NCI-H1694 (cell line): ENCODE measurements at places on chromosomes 7 and 10.

GRCh38 chr7:44796034-44796503 is 412 bp upstream of the PPIA start:
- DNase-seq: peak; percentile 66

DNA sequence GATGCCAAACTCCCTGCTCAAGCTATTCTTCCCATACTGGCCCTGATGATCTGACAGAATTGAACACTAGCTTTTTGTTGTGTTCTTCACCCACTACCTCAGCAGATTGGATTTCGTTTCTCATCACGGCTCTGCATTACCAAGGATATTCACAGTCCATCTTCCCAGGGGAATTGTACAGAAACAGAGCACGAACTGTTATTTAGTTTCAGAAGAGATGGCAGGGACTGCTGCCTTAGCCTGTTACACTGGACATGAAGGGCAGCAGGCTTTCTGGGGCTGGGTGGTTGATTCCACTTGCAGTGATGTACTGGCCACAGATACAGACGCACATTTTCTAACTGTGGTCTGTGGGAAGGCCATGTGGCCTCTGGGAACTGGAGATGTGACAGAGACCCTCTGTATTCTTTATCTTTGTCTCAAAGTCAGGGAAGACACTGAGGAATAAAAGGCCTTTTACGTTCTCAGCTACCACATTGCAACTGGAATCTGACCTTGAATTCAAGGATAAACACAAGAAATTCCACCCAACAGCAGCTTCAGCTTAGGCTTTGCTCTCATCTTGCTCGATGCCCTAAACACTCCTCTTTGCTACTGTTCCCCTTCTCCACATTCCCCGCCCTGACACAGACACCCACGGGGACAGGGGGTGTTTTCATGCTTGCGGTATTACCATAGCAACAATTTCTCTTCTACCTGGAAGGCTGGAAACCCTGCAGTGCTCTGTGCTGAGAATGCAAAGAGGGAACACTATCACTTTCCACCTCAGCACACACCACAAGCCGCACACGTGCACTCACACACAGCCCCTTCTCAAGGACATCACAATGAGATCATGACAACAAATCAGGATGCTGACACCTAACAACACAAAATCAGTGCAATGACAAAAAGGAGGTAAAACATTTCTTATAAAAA is 81.7 kb downstream of the RNF216 start:
- no peak for DNase-seq

- no peak for DNase-seq
Measured at GRCh38 chr10:66045859-66046258, 880.0 kb upstream of the LRRTM3 start.

GRCh38 chr10:97388152-97388551 is 13.0 kb downstream of the RRP12 start:
- DNase-seq: no peak

- peak; percentile 19 for DNase-seq
Measured at GRCh38 chr7:107661081-107661864, 645 bp downstream of the SLC26A4 start.

GRCh38 chr10:947051-947450 is 15.5 kb upstream of the LARP4B start:
- no peak for DNase-seq

GRCh38 chr10:29735628-29736365 is 101.0 kb upstream of the SVIL start:
- peak; percentile 22 for DNase-seq

DNA sequence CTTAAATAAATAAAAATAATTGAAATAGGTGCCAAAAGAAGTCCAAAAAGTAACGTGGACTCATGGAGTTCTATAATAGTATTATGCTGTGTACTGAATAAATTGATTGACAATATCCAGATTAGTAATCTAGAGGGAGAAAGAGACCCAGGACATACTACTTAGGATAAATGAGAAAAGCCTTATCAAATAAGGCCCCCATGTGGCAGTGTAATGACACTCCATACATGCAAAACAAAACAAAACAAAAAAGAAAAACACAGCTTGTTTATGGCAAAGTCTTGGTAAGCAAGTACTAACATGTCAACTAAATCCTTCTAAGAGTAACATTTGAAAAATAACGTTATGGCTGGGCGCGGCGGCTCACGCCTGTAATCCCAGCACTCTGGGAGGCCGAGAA is 3.6 kb upstream of the RUNDC3B start:
- no peak for DNase-seq

DNA sequence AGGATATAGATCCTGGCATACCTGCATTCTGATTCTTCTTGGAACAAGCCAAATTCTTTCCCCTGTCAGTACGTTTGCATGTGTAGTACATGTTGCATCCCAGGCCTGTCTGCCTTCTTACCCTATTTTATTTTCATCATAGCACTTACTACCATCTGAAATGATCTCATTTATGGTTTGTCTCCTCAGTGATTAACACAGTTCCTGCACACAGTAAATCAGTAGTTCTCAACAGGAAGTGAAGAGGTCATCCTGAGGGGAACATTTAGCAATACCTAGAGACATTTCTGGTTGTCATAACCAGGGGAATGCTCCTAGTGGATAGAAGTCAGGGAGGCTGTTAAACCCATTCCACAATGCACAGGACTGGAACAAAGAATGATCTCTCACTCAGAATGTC is 38.2 kb upstream of the SLC26A4 start:
- DNase-seq: no peak

- no peak for DNase-seq
Measured at GRCh38 chr7:140059273-140060242, 3.2 kb downstream of the PARP12 start.

DNA sequence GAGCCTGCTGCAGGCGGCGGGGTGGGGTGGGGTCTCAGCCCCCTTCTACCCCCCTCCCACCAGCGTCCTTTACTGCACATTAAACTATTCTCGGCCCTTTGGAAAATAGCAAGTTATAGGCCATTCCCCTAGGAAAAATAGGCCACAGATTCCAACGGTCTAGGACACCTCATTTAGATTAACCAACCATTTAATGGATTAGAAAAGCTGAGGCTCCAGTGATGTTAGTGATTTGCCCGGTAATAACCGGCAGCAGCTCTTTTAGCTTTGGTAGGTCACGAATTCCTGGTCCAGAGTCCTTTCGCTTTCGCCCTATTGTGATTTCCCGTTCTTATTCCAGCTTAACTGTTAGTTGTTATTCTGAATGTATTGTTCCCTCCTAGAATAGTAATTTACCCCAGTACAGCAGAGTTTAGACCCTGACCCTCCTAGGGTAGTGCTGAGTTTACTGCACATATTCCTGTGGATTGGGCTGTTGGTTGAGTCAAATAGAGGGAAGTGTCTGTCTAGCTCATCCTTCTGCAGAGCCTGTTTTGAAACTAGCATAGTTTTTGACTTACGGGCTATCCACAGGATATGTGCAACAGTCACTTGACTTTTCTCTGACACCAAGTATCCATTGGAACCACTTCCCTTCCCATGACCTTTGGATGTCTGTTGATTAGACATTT is 754 bp downstream of the GSTO1 start:
- no peak for DNase-seq

- DNase-seq: no peak
Measured at GRCh38 chr10:101450277-101451080, 96.5 kb downstream of the BTRC start.

GRCh38 chr7:99379043-99379577 is 4.6 kb downstream of the ARPC1B start:
- DNase-seq: no peak

DNA sequence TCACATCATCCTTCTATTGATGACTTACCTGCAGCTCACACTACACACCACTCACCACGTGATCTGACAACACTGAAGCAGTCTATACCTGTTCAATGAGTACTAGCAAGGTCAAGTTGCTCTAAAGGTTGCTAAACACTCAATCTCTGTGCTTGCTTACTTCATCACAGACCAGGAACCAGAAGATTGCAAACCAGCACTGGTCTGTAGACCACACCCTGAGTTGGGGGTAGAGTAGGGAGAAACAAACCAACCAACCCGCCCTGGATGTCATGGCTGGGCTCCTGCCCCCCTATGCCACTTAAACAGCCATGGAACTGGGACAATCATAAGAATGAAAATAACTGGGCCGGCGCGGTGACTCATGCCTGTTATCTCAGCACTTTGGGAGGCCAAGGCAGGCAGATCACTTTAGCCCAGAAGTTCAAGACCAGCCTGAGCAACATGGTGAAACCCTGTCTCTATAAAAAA is 19.6 kb downstream of the DLG5 start:
- no peak for DNase-seq

DNA sequence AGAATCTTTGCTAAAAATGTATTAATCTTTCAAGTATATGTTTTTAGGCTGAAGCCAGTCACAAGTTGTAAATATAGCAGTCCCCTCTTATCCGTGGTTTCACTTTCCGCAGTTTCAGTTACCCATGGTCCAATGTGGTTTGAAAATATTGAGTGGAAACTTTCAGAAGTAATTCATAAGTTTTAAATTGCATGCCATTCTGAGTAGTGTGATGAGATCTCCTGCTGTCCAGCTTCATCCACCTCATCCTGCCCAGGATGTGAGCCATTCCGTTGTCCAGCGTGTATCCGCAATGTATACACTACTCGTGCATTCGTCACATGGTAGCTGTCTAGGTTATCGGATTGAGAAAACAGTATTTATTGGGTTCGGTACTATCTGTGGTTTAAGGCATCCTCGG is 12.2 kb downstream of the PDCD4 start:
- DNase-seq: no peak

GRCh38 chr10:124740369-124741280 is 3.6 kb downstream of the FAM53B start:
- no peak for DNase-seq

GRCh38 chr7:124792002-124792401 is 26.4 kb upstream of the GPR37 start:
- no peak for DNase-seq

DNA sequence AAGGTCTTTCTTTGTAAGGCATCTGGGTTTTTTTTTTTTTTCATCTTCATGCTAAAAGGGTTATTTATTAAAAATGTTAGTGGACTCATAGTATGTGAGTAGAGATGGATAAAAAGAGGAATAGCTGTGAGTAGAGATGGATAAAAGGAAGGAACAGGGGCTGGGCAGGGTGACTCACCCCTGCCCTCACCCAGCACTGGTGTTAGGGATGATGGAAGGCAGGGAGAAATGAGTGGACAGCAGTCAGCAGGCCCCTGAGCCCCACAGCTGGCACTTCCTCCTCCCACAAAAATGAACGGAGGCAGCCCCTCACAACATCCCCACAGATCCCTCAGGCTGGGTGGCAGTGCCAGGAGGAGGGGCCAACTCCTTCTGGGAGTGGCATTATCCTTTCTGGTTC is 39.3 kb downstream of the ANTXRL start:
- no peak for DNase-seq

DNA sequence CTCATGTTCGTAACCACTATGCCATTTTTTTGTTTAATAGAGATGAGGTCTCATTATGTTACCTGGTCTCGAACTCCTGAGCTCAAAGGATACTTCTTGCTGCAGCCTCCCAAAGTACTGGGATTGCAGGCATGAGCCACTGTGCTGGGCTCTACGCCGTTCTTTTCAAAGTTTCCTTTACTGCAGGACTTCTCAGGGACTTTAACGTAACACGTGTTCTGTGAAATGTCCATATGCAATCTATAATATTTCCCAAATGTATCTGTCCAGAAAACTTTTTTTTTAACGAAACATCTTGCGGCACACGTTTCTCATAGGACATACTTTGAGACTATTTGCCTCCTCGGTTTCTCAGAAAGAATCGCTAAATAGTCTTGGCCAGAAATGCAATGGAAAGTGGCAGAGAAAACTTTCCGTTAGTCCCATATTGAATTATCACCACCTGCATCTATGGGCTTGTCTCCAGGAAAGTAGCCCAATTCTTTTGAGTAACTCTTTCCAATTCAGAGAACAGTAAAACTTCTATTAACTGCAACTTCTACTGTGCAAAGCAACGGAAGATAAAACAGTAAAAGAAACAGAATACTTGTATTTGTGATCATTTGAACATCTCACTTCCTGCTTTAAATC is 96.3 kb downstream of the ELMO1 start:
- DNase-seq: no peak

DNA sequence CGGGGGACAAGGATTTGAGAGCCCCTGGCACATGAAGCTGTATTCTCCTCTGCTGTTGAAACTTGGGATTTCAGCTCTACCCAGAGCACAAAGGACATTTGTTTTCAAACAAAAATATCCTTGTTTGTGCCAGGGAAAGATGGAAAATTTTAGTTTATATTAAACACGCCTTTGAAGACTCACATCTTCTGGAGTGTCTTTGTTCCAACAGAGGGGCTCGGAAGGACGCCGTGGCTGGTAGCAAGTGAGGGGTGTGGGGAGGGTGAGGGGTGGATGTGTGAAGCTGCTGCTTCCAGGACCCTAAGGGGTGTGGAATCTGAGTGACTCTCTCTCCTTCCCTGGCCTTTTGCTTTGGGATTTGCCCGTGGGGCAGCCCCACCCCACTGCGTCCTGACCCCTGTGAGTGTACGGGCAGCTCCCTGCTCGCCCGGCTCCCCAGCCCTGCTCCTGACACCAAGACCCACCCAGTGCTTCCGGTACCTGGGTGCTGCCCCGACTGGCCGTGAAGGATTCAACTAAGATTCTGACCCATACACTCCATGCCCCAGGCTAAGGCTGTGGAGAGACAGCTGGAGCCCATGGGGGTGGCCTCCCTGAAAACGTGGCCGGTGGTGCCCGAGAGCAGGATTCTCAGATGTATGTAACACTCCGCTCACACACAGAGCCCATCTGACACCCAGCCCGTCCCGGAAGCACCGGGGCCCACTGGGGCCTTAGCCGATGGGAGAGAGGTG is 59.6 kb downstream of the ZRANB1 start:
- DNase-seq: no peak

DNA sequence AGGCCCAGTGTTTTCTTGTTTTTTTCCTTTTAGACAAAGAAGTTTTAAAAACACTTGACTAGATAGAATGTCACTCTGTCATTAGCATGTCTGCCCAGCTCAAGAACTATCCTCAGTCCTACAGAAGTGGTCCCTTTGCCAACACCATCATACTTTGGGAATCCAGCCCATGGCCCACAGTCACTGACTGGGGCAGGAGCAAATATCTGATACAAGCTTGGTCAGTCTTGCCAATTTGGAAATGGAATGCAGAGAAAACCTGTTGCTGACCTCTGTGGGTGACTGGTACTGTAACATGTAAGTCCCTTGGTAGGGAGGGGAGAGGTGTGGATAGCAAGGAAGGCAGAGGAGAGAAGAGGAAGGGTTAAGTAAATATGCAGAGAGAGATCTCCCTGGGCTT is 47.8 kb downstream of the IPMK start:
- DNase-seq: no peak

GRCh38 chr7:43784030-43784584 is 25.6 kb downstream of the BLVRA start:
- DNase-seq: no peak
